ENCODE measurements at places on chromosomes 12 and 14.

GRCh38 chr12:103676893-103677292 is 89.8 kb downstream of the STAB2 start:
- no peak for DNase-seq

DNA sequence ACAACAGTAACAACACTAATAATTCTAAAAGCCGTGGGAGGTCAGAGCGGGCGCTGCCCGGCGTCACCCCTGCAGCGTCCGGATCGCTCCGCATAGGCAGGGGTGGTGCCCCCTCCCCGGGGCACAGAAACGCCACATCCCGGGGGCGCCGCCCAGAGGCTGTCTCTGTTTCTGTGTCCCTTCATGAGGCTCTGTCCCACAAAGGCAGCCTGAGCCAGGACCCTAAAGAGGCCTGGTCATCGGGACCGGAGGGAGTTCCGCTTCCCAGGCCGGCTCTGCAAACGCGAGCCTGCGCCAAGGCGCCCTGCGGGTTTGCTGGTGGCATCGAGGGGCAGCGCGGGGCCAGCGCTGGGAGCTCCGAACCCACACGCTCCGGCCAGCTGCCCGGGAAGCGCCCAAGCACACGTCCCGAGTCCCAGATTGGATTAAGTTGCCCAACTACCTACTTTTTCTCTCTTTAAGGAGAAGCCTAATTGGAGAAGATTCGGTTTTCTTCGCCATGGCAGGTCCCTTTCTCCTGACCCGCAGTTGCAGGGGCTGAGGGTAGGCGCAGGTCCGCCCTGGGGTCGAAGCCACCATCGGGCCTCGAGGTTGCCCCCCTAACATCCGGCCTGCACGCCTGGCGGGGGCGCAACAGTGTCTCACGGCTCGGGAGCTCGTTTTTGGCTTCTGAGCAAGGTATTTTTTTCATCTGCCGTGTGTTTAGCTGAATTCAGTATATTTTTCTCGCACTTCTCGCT is 421.7 kb downstream of the VRK1 start:
- no peak for DNase-seq

DNA sequence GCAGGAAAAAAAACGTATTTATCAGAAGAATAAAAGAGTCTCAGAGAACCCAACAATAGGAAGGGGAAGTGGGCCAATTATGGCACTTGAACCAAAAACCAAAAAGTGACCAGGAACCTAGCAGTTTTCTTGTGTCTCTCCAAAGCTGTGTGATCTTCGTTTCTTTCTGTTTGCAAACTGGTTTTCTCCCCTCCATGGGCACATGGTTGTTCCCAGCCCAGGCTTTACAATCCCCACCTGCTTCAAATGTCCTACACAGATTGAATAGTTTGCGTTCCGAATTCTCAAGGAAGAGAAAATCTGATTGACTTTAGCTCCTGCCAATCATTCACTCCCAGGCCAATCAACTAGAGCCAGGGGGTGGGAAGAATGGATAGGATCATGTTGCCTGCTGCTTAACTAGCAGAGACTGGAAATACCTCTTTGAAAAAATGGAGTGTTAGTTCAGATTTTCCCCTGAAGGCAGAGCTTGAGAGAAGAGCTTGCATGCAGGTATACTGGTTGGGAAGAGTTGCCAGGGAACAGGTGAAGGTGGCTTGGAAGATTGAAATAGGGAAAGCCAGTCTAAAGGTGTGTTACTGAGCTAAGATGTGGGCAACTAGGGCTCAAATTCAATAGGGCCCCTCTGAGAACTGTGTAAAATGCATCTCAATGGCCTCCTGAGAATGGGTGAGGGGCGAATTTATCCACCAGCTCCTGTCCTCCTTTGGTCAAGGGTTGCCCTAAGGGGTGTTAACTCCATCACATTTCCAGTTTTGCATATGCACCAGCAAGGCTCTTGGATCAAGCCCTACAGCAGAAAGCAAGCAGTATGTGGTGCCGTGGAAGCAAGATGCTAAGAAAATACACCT is 106.4 kb upstream of the SRRM4 start:
- DNase-seq = no peak

DNA sequence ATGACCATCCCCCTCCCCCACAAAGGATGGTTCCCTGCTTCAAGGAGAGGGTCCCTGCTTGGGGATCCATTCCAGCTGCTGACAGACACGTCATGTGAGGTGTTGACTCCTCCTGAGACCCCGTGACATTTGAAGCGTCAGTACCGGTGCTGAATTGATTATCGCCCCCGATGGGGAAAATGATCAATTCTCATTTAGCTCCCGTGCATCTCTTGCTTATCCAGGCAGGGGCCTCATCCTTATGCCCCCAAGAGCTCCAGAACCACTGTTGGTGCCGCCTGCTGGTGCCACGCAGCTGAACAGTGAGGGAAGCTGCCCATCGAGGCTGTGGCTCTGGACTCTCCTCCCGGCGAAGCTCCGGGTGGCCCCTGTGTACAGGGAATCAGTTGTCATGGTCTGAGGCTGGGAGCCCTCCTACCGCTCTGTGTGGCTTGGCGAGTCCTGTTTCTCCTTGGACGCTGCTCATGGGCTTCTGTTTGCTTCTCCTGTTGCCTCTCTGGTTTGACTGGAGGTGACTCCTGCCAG is 4.6 kb downstream of the KIF26A start:
- no peak for DNase-seq

- no peak for DNase-seq
Observed at GRCh38 chr14:61184112-61184511, 97.0 kb downstream of the TMEM30B start.

DNA sequence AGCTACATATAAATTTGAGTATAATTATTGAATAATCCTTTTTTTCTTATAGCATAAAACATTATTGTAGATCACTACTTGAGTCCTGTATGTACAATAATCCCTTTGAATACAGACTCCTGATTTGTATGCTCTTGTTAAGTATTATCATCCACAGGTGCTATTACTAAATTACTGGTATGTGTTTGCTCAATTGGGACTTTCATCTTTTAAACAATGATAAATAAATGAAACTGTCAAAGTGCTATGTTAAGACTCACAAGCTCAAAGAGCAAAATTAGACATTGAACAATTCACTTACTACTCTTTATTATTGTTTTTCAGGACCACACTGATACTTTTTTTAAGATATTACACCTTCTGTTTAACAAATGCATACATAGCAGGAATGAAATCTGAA is 17.8 kb downstream of the MIA2 start:
- DNase-seq = no peak

- no peak for DNase-seq
Observed at GRCh38 chr12:115185506-115185905, 501.5 kb upstream of the TBX3 start.

GRCh38 chr14:62667421-62667914 is 377.8 kb downstream of the KCNH5 start:
- DNase-seq = no peak

DNA sequence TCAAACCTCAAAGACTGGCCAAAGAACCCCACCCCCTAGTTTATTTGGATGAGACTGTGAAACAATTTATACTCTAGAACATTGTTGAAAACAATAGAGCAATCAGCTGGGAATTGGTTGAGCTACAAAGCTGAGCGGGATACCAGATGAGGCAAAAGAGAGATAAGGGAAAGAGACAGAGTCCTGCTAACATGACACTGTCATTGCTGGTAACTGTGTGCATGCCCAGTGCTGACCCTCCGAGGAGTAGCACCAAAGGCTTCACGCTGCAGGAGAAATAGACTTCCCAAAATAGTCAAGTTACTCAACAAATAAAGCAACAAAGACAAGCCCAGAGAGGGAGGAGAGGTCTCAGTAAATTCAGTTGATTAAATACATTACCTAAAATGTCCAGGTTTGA is 63.6 kb downstream of the RASSF8 start:
- no peak for DNase-seq

- peak; percentile 66 for DNase-seq
Observed at GRCh38 chr14:34843011-34843554, 32.1 kb downstream of the BAZ1A start.

DNA sequence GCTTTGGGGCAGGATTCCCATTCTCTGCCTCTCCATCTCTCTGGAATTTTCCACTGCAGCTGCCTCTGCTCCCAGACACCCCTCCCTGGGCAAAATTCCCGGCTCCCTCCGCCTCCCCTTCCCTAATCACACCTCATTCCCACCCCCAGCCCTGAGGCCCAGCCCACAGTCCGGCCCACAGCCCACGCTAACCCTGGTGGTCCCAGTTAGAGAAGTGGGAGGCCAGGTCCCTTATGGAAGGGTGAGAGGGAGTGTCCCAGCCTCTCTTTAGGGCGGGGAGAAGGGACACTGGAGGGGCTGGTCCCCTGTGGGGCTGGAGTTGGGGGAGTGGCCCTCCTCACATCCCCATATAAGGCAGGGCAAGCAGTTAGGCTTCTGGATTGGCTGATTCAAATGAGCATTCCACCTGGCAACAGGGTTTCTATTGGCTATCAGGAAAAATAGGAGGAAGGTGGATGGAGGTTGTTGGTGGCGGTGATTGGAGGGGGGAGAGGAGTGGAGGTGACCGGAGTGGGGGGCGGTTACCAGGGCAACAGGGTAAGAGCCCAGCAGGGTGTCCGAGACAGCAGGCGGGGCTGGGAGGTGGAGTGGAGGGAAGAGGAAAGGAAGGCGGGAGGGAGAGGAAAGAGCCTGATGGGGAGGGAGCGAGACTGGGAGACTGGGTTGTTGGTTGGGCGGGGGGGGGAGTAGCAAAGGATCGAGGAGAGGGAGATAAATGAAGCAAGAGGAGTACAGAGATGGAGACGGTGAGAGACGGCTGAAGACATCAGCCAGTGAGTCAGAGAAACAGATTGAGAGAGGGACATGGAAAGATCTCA is 1.9 kb upstream of the PTMS start:
- peak; percentile 99 for DNase-seq

- DNase-seq = peak; percentile 79
Observed at GRCh38 chr12:32115404-32116104, 8.9 kb downstream of the BICD1 start.

- DNase-seq = no peak
Observed at GRCh38 chr14:60085085-60085484, 6.6 kb upstream of the PCNX4 start.

DNA sequence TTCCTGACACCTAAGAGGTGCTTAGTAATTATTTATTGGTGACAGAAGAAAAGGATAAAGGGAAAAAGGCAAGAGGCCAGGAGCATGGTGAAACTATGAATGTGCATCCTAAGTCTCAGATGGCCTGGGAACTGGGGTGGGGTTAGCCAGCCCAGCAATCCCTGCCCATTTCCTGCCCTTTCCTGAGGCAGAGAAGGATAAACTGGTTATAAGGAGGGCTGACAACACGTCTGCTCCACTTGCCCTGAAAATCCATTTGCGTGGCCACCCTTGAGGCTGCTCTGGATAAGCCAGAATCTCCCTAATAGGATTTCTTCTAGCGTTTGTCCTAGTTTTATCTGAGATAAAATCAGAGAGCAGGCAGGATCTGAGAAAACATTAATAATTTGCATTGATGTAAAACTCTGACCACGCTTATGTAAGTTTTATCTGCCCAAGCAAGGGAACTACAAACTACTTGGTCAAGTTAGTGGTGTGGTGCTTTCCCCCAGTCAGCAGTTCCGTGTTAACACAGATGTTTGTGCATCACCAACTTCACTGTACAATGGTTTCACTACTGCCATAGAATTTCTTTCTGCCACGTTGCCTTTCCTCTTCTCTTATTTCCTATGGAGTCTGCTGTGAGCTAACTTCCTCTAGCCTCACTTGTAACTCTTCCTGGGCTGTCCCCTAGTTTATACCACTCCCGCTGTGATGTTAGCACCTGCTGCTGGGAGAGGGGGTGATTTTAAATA is 392.7 kb downstream of the RPS29 start:
- no peak for DNase-seq

DNA sequence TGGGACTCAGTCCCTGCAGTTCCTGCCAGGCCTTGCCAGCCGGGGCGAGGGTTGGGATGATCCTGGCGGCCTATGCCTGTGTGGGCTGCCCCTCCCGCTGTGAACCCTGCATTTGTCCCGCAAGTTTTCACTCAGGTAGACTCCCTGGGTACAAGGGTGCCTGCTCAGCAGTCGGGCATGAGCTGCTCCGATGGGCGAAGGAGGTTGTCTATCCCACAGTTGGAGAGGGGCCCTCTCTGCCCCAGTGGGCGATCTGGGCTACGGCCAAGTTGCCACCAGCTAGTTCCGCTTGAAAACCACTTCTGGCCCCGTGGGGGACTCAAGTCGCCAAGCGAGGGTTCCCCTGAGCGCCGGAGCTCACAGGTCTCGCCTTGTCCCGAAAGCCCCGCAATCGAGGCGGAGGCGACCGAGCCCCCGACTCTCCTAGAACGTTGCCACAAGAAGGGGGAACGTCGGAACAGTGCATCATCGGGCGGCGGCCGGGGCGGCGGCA is 365 bp upstream of the TPI1 start:
- DNase-seq = no peak

GRCh38 chr14:37824939-37825712 is 229.7 kb downstream of the TTC6 start:
- peak; percentile 6 for DNase-seq

DNA sequence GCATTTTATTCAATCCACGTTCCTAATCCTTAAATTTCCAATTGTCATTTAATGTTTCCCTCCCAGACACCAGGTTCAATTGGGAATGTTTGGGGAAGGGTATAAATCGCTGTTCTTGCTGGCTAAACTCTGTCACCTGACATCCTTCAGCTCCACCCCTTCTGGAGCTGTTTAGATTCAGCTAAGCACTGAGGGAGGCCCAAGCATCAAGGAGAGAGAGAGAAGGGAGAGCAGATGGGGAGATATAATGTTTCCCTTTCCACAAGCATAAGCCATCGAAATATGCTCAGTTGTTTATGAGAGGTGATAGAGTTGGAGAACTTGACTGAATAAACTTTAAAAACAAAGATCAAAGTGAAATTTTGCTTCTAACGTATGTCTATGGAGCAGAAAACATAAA is 1.8 kb downstream of the ABCC9 start:
- DNase-seq = no peak

- no peak for DNase-seq
Observed at GRCh38 chr12:106945261-106945851, 10.4 kb upstream of the TMEM263 start.

GRCh38 chr14:93744876-93745275 is 43.4 kb downstream of the PRIMA1 start:
- no peak for DNase-seq

DNA sequence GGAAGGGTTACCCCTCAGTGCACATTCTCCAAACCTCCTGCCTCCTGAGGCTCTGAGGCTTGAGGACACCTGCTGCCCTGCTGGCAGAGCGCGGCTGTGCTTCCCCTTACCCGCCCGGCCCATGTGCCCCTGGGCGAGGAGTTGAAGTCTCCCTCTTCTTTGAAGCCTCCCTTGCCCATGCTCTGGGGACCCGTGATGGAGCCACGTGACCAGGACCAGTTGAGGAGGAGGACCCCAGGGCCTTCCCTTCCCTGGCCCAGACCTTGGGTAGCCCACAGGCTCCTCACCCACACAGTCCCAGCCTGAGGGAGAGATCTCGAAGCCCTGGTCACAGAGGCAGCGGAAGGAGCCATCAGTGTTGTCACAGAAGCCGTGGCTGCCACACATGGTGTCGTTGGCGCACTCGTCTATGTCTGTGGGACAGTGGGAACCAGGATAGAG is 12.9 kb downstream of the ISCA2 start:
- no peak for DNase-seq

Data from foreskin melanocyte (primary cell).